ENCODE measurements at places on chromosomes 5 and 9. TPM values are rescaled to one million over a fixed set of nuclear protein-coding genes. Genes with fewer than 3 reads are reported as not detected.
A peak's percentile ranks its signal among the peaks of the same experiment; 100 is the strongest.

DNA sequence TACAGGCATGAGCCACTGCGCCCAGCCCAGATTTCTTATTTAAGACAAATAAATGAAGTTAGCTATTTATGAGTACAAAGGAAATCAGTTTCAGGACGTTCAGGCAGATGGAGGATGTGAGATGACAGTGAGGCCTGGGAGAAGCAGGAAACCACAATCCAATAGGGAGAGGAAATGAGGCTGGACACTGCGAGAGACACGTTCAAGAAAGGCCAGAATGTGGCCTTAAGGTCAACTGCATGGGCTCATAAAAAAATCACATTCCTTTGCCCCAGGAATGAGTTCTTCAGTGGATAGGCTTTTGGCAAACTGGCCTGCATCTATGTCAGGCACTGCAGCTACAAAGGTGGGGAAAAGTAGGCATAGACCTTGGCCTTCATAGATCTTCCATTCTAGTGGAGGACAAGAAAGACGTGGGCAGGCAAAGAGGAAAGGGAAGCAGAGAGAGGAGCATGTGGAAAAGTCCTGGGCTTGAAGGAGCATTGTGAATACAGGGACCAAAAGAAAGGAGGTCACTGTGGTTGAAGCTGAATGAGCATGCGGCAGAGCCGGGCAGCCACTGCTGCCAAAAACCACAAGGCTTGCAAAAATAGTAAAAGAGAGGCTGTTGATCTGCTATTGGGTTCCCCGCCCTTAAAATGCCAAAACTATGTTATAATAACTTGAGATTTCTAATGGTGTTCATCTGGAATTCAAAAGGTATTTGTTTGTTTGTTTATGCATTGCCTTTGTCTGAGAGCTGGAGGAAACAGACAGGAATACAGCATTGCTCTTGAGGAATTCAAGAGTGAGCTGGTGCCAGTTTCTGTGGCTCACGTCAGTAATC, 133.0 kb downstream of the GNA14 start:
- peak; percentile 58 for DNase-seq

GRCh38 chr9:93191354-93191660, 7.4 kb downstream of the WNK2 start:
- no peak for DNase-seq

GRCh38 chr5:1235379-1235778, 10.2 kb downstream of the SLC6A18 start:
- DNase-seq: no peak

TPPP gene
- 0.23 TPM for total RNA-seq

GRCh38 chr9:106717686-106718085, 145.3 kb upstream of the ZNF462 start:
- DNase-seq: no peak

MARCOL gene
- total RNA-seq: not detected

SLC34A1 gene
- total RNA-seq: not detected

GRCh38 chr5:176553260-176554085, 4.3 kb downstream of the CDHR2 start:
- no peak for DNase-seq

GRCh38 chr9:69822116-69822750, 1.6 kb downstream of the CFAP95 start:
- DNase-seq: peak; percentile 23

DNA sequence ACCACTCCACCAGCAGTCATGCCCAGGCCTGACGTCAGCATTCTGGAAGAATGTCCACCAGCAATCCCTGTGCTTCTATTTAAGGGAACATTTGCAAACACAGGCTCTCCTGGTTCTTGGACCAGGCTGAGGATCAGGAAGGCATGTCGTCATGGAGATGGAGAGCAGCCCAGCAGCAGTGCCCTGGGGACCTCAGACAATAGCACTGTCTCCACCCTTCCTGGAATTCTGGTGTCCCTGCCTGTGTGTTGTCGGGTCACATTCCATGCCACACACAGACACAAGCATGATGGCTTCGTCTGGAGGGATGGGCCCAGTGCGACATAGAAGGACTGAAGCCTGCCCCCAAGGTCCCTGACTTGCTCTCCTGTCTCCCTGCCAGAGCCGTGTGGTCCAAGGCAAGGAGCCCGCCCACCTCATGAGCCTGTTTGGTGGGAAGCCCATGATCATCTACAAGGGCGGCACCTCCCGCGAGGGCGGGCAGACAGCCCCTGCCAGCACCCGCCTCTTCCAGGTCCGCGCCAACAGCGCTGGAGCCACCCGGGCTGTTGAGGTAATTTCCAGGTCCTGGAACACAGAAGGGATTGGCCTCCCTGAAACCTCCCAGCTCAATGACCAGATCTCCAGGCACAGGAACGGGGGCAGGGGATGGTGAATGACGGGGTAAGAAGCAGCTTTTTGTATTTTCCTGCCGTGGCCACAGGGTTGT, 43.8 kb downstream of the STOM start:
- peak; percentile 66 for DNase-seq

GRCh38 chr5:171721464-171721863, 64.2 kb upstream of the SMIM23 start:
- DNase-seq: no peak

DNA sequence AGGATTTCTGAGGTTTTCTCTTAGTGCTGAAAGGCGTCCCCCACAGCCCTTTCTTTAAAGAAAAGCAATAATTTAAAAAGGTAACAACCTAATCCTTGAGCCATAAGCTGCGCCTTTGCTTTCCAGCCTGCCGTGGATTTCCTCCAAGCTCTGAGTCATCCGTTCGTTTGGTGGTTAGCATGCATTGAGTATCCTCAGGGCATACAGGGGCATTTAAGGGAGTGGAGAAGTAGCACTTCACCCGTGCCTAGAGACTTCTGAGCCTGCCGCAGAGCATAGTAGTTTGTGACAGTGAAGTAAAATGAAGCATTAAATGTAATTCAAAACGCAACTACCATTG, 892 bp upstream of the TNC start:
- DNase-seq: peak; percentile 97

GRCh38 chr5:178632285-178632684, 5.4 kb upstream of the CLK4 start:
- no peak for DNase-seq

DNA sequence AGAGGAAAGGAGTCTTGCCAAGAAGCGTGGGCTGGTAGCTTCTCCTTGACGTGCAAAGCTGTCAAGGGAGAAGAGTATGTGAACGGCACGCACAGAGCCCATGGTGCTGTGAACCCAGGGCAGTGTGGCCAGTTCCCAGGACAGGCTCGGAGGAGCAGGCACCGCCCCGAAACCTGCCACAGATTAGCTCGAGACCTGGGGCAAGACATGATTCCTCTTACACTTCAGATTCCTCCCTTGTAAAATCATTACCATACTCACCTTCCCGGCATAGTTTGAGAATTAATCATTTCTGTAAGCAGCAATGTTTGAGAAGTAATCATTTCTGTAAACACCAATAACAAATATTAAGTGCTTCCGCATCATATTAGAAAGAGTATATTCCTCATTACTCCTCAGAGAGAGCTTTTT, 19.9 kb downstream of the GOLM1 start:
- DNase-seq: no peak

DNA sequence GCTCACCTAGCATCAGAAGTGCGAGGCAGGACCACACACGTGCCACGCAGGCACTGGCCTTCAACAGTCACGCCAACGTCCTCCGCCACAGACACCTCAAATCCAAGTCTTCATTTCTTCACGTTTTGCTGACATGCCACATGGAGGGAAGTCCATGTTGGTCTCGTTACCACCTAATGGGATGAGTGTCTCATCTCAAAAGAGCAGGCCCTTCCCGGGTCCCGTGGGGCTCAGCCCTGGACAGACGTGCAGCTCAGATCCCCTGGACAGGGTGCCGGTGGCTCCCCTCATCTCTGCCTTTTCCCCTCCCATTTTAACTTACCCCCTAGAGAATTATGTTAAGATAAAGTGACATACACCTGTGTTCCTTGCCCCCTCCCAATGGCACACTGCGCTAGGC, 76.8 kb downstream of the MRPL36 start:
- no peak for DNase-seq

DNA sequence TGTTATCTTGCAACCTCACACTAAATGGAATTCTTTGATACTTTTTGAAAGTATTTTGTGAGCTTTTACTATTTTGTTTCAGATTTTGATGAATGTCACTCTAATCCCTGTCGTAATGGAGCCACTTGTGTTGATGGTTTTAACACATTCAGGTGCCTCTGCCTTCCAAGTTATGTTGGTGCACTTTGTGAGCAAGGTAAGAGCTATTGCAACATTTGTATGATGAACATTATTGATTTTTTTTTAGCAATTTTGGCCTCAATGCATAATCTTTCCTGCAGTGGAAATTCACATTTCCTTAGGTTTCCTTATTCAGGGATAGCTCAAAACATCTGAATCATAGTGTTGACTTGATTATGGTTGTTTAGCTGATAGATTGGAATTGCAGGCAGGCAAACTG, 76.3 kb downstream of the VCAN start:
- no peak for DNase-seq

- no peak for DNase-seq
Observed at GRCh38 chr9:133420392-133420827, 1.8 kb upstream of the ADAMTS13 start.

GRCh38 chr5:143409926-143410325, 6.4 kb upstream of the NR3C1 start:
- no peak for DNase-seq

DNA sequence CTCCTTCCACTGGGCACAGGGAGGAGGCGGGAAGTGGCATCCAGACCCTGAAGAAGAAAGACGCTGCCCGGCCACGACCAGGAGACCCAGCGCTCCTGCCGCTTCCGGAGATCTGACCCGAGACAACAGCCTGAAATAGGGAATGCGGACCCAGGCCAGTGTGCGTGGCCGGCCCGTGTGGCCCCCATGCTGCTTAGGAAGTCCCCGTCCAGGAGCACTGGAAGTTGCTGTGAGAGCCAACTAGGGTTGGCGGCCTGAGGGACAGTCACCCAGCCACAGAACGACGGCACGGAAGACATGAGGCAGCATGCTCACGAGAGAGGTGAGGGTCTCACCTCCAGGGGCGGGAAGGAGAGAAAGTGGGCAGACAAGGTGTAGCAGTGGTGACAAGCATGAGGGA, 17.0 kb downstream of the SH3GLB2 start:
- no peak for DNase-seq

DNA sequence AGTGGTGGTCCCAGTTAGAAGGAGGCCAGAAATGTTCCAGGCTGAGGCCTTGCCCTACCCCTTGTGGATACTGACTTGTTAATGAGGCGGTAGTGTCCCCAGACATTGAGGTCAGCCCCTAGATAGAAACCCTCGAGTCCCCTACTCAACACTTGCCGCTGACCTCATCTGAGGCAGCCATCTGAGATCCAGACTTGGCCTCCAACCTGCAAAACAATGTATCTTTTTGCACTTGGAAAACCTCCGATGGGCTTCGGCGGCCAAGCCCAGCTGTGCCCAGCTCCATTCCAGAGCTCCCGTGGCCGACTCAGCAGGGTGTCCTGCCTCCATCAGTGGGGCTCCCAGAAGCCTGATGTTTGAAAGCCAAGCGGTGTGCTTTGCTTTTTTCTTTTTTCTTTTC, 122.1 kb downstream of the WNK2 start:
- no peak for DNase-seq

GRCh38 chr9:94613003-94613402, 19.4 kb upstream of the FBP2 start:
- no peak for DNase-seq

DNA sequence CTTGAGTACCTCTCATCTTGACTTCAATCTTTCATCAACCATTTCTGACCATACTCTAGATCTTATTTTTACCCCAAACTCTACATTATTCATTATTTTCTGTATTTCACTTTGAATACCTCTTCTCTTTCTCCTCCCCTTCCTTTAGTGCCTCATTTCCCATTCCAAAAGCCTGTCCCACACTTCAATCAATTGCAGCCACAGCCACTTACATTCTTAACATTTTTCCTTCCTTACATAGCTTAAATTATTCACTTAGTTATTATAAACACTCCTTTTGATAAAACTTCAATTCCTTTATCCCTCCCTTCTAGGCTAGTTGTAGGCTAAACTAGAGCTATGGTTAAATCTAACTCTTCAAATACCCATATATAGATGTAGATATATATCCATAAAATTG, 344.0 kb downstream of the PRR16 start:
- no peak for DNase-seq

GRCh38 chr5:120910629-120911028, 446.5 kb downstream of the PRR16 start:
- no peak for DNase-seq

- peak; percentile 98 for DNase-seq
Observed at GRCh38 chr5:88785746-88786565, 97.0 kb downstream of the MEF2C start.

FOXD4 gene
- 0.18 TPM for total RNA-seq

- no peak for DNase-seq
Observed at GRCh38 chr5:147510885-147511284, 1.0 kb upstream of the DPYSL3 start.

ACTL7A gene
- total RNA-seq: not detected

GRCh38 chr5:160082614-160083500, 36.4 kb downstream of the PWWP2A start:
- DNase-seq: peak; percentile 76

ZNF79 gene
- total RNA-seq: 6.6 TPM

DNA sequence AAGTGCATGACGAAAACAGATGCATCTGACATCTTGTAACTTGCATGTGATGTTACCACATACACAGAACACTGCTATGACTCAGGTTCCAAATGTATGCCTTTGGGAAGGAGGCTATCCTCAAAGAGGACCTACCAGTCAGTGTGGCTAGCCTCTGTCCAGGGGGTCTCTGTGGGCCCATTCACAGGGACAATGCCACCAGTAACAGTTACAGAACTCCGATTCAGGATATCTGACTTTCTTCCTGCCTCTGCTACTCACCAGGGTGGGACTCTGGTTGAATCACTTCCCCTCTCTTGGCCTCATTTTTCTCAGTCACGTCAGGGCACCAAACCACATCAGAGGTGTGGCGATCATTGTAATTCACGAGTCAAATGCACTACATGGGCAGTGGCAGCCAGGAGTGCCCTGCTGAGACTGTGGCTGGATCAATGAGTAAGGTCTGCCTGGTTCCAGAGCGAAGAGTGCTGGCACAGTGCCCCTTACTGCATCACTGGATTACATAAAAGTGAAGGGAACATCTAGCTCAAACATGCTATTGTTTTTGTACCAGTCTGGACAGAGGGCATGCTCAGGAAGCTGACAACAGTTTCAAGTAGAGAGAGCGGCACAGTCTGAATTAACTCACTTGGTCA, 13.2 kb downstream of the ATOX1 start:
- DNase-seq: peak; percentile 93

SPEF2 gene
- 1.6 TPM for total RNA-seq

SMC5 gene
- 18.2 TPM for total RNA-seq

DNA sequence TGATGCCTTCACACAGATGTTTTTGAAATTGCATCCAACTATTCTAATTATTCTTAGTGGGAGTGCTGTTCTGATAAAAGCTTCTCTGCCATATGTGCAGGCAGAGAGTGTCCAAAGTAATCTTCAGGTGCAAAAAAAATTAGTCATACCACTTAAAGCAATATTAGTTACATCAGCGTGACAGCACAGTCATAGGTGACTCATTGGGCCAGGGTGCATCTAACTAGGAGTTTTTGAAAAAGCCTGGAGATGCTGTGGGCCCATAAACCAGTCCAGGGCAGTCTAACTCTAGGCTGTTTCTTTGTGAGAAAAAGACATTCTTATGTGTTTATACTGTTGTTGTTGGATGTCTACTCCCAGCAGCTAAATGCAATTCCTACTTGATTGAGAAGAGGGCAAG, 33.0 kb upstream of the C6 start:
- DNase-seq: peak; percentile 42

- no peak for DNase-seq
Observed at GRCh38 chr5:110031402-110032140, 341.8 kb downstream of the MAN2A1 start.

COL23A1 gene
- not detected for total RNA-seq
